Fibroblast of skin of left biceps (primary cell): ENCODE measurements at places on chromosomes 12 and 14.

DNA sequence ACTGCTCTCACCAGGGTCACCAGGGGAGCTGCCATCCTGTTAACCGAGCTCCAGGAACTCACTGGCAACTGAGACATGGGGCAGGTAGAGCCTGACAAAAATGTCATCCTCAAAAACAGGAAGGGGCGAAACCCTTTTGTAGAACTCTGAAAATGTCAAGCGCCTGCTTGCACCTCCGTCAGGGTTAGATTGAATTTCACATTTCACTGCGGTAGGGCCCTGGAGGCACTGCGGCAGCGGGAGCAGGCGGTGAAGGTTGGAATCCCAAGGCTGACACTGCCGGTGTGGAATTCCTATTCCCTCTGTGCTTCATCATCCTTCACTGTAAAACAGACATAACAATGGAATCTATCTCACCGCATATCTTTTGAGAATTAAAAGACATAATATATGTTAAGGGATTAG, 142.8 kb upstream of the TMCC3 start:
- no peak for DNase-seq

GRCh38 chr14:26206640-26207039, 391.2 kb downstream of the NOVA1 start:
- DNase-seq, result no peak

DNA sequence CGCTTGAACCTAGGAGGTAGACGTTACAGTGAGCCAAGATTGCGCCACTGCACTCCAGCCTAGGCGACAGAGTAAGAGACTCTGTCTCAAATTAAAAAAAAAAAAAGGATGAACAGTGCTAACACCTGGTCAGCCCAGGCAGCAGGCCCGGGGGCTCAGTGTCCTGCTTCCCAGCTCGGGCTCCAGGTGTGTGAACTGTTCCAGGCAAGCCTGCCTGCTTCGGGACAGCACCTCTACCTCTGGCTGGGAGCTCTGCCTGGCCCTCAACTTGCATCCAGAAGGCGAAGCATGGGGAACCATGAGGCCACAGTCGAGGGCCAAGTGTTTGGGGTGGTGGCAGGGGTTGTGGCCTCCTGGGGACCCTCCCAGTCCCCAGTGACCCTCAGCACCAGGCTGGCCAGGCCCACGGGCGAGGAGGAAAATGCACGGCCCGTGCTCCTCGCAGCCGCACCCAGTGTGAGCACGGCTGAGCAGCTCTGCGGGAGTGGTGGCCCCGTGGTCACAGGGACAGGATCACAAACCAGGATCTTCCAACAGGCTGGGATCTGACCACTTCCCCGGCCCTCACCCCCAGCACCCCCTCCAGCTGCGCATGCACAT, 15.5 kb downstream of the CDCA4 start:
- no peak for DNase-seq

- DNase-seq, result no peak
These were observed 70.8 kb upstream of the SRSF5 start for GRCh38 chr14:69696204-69696527.

- DNase-seq, result peak; percentile 7
These were observed 37.8 kb downstream of the MYO1H start for GRCh38 chr12:109385339-109386058.

DNA sequence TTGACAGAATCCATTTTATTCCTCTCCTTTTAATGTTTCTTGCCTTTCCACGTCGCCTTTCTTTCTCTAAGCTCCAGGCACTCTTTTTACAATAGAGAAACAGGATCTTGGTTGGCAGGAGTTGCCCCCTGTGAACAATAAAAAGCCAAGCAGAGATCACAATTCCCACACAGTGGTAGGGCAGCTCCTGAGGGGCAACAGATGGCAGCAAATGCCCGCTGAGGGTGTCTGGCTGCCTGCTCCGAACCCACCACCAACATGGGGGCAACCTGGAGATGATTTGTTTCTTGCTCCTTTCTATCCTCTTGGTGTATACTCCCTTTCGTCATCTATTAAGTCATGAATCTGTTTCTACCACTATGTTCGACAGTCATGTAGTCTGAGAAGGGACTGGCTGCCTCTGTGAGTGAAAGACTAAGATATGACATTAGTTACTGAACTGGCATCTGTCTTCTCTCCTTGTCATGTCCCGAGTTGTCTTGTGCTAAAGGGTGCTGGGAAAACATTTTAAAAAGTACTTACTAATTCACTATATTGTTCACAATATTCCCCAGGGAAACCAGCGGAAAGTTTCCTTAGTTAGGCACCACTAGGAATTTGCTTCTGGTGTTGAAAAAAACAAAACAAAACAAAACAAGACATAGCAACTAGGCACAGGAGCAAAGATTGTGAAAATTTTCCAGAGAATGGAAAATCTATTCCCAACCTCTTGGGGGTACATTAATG, 170.1 kb downstream of the STXBP6 start:
- no peak for DNase-seq

DNA sequence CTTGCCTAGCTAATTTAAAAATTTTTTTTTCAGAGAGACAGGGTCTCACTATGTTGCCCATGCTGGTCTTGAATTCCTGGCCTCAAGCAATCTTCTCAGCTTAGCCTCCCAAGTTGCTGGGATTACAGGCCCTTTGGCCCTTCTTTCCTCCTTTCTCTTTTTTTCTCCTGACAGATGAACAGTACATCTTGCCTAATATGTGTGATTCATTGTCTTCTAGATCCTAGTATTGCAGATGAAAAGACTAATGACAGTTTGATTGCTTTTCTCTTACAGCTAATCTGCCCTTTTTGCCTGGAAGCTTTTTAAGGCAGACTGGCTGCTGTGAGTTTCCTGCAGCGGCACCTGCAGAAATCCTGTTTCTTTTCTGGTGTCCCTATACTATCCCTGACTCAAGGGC, 12.0 kb downstream of the DEPDC4 start:
- DNase-seq, result no peak

GRCh38 chr12:107829271-107829670, 54.8 kb downstream of the ASCL4 start:
- no peak for DNase-seq

GRCh38 chr14:74237441-74237840, 1.8 kb upstream of the VSX2 start:
- no peak for DNase-seq

GRCh38 chr12:1519642-1520041, 74.7 kb downstream of the FBXL14 start:
- DNase-seq, result no peak

DNA sequence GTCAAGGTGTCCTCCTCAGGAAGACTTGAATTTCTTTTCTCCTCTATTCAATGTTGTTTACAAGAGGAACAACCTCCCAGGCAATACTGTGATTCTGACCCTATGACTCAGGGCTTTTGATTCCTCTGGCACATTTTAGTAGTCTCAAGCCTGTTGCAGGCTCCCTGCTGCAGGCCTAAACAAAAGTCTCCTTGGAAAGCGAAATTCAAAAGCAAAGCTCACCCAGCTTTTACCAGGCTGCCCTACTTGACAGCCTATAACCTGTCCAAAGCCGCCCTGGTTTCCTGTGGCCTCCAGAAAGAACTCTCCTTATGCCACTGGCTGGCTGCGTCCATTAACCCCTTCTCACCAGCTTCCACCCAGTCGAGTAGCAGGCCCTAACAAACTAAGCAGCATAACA, 11.6 kb downstream of the FGD6 start:
- DNase-seq, result no peak

DNA sequence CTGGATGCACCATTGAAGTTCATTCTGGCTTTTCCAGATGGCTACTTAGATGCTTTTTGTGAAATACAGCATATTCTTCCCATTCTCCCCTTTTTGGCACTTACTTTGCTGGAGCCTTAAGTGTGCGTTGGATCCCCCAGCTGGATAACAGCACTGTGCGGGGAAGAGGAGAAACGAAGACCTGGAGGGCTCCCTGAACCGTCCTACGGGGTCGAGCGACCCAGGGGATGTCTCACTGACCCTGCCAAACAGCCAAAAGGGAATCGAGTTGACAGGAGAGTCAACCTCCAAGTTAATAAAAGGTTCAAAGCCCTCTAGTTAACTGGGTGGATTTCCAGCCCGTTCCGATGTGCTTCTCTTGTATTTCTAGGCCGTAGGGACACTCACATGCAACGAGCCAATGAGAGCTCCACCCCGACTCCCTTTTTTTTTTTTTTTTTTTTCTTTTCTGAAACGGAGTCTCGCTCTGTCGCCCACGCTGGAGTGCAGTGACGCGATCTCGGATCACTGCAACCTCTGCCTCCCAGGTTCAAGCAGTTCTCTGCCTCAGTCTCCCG, 1.0 kb upstream of the CAMKK2 start:
- DNase-seq, result no peak

- DNase-seq, result no peak
These were observed 27.8 kb downstream of the TOGARAM1 start for GRCh38 chr14:44989497-44990440.

DNA sequence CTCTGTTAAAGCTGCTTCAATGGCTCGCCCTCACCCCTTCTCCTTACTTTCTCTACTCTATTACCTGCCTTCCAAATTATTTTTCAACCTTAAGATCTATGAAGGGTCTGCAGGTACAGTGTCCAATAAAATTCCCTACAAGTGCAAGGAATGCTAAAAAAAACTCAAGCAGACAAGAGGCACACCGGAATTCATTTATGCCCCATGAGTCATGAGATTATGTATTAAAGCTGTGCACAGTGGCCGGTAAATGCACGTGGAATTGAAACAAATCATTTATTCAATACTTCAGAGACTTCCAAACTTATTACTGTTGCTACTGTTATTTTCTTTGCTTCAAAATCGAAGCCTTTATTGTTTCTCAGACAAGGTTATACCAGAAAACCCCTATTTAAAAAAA, 68.4 kb downstream of the ST8SIA1 start:
- no peak for DNase-seq

DNA sequence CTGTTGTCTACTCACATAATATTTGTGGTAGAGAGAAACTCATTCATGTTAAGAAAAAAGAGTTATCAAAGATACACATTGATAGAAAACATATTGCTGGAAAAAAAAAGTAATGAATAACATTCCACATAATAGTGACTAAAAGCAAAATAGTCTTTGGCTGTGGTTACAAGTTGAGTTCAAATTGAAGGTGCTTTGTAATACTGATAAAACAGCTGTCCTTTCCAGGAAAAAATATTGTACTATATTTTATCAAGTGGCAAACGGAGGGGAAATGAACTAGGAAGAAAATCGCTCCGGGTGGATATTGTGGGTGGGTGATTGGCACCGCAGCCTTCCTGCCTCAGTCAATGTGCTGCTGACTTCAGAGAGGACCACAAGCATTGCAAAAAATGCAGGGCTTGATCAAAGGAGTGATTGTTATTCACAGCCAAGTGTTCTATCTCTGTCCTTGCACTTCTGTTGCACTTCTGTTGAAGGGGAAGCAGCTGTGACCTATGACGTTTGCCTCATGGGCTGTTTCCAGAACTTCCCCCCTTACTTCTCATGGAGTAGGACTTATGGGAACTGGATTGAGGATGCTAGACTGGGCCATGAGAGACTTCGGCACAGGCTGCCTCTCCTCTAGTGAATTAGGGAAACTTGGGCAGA, 114.4 kb downstream of the VRK1 start:
- DNase-seq, result no peak

DNA sequence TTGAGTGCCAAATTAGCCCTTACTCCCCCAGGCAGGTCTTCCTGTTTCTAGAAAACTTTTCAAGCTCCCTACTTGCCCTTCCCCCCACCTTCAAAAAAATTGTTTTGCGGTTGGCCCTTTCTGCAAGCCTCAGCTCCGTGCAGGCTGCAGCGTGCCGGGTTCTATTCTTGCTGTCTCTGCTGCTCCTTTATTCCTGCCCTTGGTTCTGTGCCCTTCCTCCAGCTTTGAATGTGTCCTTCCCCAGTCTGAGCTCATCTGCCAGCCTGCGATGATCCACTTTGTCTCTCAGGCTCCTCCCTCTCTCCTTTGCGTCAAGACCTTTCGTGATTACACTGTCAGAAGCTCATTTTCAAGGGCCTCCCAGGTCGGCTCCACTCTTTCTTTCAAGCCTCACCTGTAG, 98.6 kb downstream of the IRF2BPL start:
- no peak for DNase-seq

GRCh38 chr14:105180592-105181548, at the start of gene NUDT14:
TSS of gene NUDT14 (minus strand) at chr14:105181312. CDS start at chr14:105181209, 103 bp downstream.
- DNase-seq, result no peak

DNA sequence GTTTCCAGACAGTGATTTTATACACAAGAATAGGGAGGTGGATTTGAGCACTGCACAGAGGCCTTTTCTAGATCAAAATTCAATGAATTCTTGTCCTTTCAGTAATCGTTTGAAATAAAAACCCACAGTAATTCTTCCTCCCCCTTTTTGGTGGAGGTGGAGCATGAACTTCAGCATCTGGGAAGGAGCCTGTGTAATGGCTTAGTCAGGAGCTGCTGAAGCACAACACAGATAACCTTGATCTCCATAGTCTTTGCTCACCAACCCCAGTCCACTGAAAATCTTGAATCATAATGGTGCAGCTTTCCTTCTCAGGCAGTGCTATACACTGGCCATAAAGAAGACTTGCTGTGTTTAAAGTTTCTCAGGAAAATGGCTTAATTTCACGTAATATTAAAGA, 6.4 kb upstream of the TBPL2 start:
- DNase-seq, result peak; percentile 47

GRCh38 chr14:100073576-100074430, 8.6 kb downstream of the EVL start:
- DNase-seq, result no peak

DNA sequence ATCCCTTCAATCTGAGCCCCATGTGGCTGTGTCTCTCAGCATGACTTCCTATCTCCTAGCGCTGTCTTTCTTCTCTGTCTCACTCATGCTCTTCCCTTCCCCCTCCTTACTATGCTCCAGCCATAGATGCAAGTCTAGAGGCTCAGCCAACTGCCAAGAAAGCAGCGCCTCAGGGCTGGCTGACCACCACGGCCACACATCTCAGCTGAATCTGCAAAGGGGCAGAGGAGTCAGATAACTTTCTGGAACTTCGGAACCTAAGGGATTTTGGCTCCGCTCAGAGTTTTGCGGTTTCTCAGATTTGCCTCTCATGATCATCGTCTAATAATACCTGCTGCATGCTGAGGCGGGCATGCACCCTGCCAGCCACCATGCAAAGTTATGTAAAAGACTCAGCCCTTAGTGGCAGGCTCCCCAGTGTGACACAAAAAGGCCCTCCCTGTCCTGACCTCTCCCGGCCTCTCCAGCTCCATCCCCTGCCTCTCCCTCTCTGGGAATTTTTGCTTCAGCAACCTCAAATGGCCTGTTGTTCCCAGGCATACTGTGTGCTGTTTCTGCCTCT, 5.0 kb upstream of the FGF6 start:
- no peak for DNase-seq

DNA sequence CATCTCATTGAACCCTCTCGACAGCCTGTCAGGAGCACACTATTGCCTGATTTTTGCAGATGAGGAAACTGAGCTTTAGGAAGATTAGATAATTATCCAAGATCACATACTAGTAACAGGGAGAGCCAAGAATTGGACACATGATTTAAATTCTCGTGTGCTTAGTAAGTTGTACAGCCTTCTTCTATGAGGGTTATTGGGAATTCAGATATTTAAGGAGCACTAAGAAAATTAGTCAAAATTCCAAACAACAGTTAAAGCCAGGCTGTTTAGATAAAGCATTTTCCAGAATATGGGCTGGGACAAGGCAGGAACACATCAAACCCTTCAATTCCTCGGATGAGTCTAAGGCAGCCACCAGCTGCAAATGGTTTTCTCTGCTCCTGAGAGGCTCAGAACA, 148.8 kb downstream of the TMEM30B start:
- no peak for DNase-seq
